ENCODE measurements at places on chromosomes 5 and 9.

DNA sequence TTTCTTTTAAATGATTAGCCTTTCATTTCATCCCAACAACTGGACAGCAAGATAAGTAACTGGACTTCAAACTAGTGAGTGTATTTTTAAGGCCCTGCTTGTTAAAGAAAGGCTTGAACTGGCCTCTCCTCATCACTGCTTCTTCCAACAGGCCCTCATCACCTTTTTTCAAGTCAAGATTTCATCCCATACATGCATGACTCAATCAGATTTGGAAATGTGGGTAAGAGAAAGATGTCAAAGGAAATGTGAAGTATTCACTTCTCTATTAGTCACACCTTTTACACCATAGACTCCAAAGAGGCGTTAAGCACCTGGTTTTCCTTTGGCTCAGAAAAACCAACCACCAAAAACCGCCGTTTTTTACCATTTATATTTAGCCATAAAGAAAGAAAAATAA lies 4.9 kb downstream of the NR4A3 start:
- no peak for DNase-seq

DNA sequence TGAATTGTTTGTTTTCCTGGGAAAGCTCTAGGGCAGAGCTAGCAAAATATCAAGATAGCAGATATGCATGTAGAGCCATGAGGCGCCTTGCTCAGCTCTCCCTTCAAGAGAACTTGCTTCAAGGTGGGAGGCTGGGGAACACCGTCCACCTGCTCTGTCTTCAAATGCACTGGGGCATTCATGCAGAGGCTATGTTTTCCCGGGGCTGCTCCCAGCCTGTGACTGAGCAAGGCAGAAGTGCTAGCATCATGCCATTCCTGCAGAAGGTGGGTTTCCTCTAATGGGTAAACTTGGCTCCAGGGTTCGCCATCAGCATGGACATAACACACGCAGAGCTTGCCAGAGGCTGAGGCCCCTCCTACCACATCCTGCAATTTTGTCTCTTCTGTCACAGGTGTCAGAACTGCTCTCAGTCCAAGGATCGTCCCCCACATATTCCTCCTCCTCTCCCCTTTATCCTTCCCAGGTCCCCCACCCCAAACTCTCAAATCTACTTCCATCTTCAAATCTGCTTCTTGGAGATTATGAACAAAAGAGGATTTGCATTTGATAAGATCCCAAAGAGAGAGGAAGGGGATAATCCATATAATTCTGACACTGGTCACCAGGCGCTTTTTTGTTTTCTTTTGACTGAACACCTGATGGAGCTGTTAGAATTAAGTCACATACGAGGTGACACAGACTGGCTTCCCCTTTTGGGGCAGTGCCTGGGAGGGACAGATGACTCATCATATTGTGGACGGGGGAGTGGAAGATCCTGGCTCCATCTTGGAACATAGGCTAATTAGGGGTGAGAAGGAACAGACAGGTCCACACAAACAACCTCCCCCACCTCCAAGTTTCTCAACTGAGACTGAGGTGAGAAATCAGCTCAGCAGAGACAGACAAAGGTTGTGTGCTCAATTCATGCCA lies 85.0 kb upstream of the TAF11L2 start:
- no peak for DNase-seq

DNA sequence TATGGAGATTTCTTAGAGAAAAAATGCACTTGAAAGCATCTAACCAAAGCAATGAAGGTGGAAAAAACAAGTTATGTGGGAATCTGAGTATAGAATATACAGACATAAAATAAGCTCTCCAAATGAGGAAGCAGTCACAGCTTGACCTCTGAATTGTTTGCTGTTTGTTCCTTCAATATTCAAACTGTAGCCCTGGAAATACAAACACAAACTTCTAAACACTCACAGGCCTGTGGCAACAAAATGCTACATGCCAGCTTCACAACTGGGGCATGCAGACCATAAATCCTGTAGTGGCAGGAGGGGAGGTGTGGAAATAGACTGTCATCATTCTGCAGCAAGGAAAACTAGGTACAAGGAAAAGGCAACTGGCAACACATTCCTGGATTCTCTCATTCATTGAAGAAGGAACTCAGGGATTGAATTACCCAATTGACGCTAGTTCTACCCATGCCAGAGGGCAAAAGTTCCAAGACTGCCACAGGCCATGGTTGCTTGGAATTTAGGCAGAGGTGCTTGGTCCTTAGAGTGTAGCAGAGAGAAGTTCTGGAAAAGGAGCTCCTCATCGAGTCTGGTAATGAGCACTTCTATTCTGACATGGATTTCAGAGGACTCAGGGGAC lies 349.6 kb downstream of the PDE4D start:
- no peak for DNase-seq

DNA sequence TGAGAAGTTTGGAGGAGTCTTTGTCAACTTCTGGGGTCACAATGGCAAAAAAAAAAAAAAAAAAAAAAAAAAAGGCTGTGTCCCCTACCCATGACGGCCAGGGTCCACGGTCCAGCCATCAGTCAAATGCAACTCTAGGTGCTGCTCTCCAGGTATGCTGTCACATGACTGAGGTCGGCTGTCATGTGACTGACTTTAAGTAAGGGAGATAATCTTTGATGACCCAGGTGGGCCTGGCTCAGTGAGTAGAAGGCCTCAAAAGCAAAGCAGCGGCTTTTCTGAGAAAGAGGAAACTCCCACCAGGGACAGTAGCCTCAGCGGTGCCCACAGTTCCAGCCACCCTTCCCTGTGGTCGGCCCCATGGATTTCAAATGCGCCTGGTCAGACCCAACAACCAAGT lies 117.7 kb downstream of the ROR2 start:
- DNase-seq = no peak

DNA sequence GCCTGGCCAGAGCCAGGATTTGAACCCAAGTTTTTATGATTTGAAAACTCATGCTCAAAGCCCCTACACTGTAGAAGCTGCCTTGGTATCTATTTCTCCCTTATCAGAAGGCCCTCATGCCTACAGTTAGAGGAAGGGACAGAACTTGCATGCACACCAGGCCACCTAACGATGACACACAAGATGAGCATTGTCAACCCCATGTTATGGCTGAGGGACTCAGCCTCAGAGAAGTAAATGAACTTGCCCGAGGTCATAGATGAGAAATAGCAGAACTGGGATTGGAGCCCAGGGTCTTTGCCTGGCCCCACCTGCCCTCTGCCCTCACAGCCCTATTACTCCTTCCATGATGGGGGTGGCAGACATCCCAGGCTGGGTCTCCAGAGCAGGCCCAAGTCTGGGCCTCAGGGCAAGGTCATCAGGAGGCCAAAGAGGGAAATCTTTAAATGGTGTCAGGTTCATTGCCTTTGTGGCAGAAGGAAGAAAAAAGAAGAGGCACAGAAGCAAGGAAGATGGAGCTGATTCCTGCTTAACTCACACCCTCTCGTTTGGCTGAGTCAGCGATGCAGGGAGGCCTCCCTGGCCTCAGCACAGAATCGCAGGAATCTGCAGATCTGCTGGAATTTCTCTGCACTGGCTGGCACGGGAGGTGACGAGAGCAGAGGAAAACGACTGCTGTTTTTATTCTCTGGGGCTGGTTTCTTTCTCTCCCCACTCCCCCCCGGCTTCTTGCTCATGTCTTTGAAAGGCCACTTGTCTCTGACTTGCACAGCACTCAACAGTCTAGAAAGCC lies 20.6 kb upstream of the CRB2 start:
- DNase-seq = no peak

DNA sequence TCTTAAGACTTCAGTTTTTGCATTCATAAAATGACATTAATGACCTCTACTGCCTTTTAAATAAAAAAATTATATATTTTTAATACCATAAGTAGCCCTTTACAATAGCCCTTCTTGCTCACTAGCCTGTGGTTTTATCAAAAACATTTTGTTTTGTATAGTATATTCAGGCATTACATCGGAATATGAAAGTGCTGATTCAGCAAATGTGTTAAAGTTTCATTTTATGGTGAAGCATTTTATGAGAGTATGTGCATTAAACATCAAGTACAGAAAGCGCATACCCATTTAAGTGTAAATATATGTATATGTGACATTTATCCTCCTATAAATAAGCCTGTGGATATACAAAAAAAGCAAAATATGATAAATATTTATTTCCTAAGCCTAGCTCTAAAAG lies 56.2 kb upstream of the GABRB2 start:
- DNase-seq = no peak

GRCh38 chr5:143139585-143139984 lies 263.9 kb downstream of the NR3C1 start:
- DNase-seq = no peak

GRCh38 chr9:92499701-92500100 lies 17.4 kb upstream of the ASPN start:
- no peak for DNase-seq

- DNase-seq = no peak
Observed at GRCh38 chr5:117533792-117534191, 959.2 kb upstream of the SEMA6A start.
